ENCODE measurements at places on chromosomes 11 and 22.

DNA sequence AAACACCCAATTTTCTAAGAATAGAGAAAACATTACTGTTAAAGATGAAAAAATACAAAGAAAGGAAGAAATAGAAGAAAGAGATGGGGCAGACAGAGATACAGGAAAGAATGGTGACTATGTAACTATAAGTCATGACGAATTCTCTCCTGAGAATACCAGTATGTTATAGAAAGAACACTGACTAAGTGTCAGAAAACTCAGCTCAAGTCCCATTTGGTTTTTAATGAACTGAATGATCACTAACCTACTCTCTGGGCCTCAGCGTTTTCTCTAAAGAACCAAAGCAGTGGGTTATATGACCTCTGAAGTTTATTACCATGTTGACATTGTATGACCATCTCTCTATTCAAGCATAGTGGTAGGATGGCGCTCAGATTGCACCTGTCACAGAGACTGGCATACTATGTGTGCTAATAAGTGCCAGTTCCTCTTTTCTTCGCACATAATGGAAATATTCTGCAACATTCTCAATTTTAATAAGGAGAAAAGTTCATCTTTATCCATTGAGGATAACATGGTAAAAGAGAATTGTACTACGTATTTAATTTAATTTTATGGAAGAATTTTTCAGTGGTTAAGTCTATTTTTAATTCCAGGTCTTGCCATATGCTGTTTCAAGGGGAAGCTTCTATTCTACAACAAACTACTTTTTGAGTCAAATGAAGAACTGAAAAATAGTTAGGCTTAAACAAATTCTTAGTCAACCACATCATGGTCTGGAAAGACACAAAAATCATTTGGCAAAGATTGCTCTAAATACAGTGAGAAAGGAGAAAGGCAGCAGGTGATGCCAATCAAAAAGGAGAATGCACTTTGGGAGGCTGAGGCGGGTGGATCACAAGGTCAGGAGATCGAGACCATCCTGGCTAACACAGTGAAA is 25.0 kb upstream of the EED start:
- no peak for DNase-seq

GRCh38 chr11:93903989-93904388 is 53.6 kb upstream of the VSTM5 start:
- DNase-seq: no peak

GRCh38 chr11:34344768-34345539 is 12.9 kb downstream of the ABTB2 start:
- no peak for DNase-seq

- DNase-seq: no peak
Measured at GRCh38 chr22:47564158-47564450, 801.7 kb downstream of the TBC1D22A start.

DNA sequence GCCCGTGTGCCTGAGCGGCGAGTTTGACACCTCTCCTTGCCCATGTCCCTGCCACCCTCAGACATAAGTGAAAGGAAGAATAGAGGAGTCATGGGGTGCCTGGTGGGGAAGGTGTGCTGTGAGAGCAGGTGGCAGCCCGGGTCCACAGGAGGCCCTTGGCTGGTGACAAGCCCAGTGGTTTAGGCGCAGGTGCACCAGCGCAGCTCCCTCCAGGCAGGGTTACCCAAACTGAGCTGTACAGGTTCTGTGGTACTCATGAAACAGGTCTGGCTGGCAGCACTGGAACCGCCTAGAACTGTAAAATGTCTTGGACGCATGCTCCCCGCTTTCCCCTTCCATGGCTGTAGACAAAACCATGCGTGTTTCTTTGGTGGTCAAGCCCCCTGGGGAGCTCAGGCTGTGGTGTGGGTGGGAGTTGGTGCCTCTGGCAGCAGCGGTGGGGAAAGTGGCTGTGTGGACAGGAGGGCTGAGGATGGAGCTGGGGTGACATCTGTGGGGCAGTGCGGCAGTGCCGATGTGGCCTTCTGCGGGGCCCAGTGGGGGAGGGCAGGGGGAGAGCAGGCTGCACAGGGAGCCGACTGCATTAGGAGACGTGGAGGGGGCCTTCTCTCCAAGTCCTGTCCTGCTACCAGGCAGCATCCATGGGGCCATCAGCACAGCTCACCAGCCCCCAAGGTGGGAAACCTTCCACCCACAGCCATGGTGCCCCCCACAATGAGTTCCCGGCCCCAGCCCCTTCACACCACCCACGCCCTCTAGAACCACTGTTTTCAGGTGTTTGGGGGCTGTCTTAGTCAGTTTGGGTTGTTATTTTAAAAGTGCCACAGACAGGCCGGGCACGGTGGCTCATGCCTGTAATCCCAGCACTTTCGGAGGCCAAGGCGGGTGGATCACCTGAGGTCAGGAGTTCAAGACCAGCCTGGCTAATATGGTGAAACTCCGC is 5.6 kb upstream of the GTSE1 start:
- no peak for DNase-seq

GRCh38 chr11:71301858-71302533 is 49.6 kb upstream of the SHANK2 start:
- no peak for DNase-seq

Data from CD4-positive, alpha-beta T cell treated with Interleukin-12 subunit alpha and Interleukin-12 subunit beta, for 1 hour (primary cell).